ENCODE measurements at places on chromosomes 7 and 10.

GRCh38 chr7:21851559-21851967 lies 94.1 kb downstream of the CDCA7L start:
- DNase-seq: no peak

- no peak for DNase-seq
These were observed 46.6 kb upstream of the VIPR2 start for GRCh38 chr7:159191236-159191635.

DNA sequence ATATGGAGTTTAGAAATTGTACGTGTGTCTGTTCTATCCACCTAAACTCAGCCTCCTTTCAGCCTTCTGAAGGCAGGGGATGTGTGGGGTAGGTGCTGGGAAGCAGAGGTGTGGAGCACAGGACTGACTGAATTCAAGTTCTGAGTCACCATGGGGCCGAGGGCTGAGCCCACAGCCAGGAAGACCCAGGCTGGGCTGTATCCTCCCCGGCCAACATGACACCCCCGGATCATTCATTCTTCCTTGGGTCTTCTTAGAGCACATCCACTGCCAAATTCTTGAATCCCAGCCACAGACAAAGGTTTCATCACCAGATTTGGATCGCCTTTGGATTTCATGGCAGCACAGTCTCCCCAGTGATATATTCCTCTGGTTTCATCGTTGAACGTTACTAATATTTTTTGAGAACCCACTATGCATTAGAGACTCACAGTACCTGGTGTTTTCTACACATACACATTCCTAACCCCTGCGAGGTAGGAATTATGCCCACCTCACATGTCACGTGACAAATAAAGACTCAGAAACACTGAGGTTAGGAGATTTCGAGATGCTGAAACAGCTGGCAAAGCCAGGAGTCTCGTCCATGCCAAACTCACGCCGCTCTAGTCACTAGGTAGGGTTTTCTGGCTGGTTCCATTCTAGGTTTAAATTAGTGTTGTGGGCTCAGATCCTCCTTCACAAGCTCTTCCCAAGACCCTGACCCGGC lies 26.9 kb downstream of the CCDC3 start:
- DNase-seq: no peak

GRCh38 chr10:110093722-110094121 lies 85.9 kb downstream of the ADD3 start:
- DNase-seq: no peak

DNA sequence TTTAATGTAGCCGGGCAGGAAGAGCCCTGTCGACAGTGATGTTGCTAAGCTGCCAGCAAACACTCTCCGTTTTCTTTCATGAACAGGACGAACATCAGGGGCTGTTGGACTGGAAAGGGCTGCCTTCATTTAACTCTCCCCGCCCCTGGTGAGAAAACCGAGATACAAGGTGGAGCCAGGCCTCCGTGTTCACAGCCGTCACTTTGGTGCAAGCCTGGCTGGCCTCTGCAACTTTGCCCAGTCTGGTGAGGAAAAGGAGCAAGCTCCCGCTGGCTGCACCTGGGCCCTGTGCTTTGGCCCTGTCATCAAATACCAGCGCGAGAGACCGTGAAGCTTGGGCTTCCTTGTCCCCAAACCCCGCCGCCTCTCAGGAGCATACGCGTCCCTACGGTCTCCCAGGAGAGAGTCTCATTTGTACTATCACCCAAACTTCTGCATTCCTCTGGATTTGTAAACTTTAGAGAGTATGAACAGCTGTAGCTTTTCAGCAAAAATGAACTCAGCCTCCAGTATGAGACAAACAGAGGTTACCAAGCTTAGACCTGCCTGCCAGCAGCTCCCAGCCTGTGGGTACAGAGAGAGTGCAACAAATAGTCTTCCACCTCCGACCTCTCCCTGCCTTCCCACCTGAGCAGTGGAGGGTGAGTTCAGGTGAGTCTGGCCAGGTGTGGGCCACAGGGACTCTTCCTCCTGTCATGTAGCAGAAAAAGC lies 445.3 kb upstream of the MGMT start:
- DNase-seq: no peak

- no peak for DNase-seq
These were observed 10.8 kb downstream of the CCNY start for GRCh38 chr10:35347121-35347562.

- DNase-seq: peak; percentile 17
These were observed 21.9 kb upstream of the GATAD1 start for GRCh38 chr7:92425311-92425947.

GRCh38 chr7:111529507-111530355 lies 32.6 kb downstream of the IMMP2L start:
- DNase-seq: no peak

DNA sequence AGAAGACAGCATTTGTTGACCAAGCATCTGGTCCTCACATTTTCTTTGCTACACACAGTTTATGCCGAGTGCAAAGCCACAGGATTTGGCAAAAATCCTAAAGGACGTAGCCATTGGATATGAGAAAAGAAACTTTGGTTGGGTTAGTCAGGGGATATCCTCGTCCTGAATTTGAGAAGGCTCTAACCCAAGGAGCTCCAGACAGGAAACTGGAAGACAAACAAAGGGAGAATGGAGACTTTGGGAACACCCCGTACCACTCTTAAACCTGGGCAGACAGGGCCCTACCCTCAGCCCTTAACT lies 146.6 kb upstream of the FRMD4A start:
- no peak for DNase-seq

DNA sequence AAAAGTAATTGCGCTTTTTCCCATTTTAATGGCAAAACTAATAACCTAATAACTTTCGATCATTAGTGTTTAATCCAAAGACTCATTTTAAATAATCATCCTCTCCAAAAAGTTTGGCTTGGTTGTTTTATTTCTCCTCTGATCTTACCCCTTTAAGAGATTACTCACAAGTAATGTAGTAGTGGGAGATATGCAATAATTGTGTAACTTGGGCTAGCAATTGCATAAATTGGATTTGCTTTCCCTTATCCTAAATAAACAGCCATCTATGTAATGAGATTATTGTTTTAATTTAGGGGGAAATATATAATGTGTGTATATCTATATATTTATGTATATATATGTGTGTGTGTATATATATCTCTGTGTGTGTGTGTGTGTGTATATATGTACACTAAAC lies 82.5 kb downstream of the RNLS start:
- no peak for DNase-seq

- no peak for DNase-seq
These were observed 61.7 kb downstream of the FAM107B start for GRCh38 chr10:14712991-14713424.

- no peak for DNase-seq
These were observed 177.6 kb upstream of the CSTF2T start for GRCh38 chr10:51876979-51877378.

- no peak for DNase-seq
These were observed 16.2 kb upstream of the EPHB6 start for GRCh38 chr7:142838461-142839213.

GRCh38 chr7:39349452-39350123 lies 216.6 kb upstream of the YAE1 start:
- DNase-seq: no peak

DNA sequence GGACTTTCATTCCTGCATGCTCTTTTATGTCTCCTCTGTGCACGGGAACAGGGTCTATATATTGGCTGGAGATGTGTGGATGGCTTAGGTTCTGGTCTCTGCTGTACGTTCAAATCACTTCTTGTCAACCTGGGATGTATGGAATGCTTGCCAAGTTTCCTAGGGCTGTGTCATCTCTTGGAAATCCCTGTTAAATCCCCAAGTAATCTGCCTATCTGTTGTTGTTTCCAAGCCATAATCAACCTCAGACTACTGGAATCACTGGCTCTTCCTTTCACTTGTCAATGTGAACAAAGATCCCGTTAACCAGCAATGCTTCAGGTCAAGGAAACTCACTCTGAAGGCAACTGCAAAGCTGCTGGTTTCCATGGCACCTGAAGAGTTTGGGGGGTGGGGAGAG lies 93.3 kb upstream of the FAM171A1 start:
- no peak for DNase-seq

DNA sequence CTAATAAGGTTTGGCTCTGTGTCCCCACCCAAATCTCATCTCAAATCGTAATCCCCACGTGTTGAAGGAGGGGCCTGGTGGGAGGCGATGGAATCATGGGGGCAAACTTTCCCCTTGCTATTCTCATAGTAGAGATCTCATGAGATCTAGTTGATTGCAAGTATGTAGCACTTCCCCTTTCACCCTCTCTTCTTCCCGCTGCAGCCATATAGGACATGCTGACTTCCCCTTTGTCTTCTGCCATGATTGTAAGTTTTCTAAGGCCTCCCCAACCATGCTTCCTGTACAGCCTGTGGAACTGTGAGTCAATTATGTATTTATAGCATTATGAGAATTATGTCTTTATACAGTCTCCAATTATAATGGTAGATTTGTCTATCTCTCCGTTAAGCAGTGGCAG lies 594.5 kb downstream of the ACTR3B start:
- DNase-seq: peak; percentile 73

GRCh38 chr7:99975782-99976521 lies at the start of gene AZGP1:
TSS of gene AZGP1 (minus strand) at chr7:99976031. CDS start at chr7:99976020, 11 bp downstream.
- DNase-seq: no peak

DNA sequence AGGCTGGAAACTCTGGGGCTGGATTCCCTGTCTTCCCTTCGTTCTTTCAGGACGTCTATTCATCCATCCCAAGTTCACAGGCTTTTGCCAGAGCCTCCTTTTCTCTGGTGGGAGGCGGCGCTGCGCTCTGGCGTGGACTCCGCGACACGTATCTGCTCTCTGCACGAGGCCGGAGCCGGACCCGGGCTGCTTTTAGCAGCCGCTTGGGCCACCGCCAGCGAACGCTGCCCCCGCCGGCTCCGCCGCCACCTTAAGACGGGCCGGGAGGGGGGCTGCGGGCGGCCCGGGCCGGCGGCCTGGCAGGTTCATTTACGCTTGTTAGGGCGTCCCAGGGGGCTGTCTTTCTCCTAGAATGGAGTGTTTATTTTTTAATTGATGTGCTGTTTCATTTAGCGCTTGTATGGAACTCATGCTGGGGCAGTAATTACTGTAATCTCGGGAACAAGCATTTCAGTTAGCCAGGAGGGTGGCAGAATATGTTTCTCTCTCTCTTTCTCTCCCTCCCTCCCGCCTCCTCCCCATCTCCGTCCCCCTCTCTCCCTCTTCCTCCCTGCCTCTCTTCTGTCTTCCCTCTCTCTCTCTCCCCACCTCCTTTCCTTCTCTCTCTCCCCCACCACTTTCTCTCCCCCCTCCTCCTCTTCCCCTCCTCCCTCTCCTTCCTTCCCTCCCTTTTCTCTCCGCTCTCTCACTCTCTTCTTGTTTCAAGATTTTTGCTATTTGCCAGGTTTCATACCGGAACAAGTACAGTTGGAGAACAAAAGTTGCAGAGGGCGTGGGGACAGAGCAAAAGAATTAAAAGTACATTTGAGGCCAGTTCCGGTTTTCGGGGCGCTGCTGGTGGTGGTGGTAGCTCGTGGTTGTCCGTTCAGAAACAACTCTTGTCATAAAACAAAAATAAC lies 1.3 kb upstream of the FZD8 start:
- DNase-seq: no peak

DNA sequence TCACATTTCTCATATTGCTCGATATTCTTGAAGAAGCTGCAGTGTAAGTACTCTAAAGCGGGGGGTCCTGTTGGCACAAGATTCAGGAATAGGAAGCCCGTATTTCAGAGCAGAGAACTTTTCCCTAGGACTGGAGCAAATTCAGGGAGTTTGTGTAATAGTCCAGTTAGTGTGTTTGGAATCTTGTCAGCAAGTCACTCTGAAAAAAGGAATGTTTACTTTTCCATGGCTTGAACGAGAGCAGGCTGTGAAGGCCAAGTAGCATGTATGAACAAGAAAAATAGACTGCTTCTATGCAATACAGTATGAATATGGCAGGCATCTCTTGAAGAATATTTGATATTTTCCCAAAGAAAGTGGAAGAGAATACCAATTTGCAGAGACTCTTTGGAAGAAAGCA lies 39.8 kb downstream of the CDC123 start:
- no peak for DNase-seq

GRCh38 chr7:155285833-155286232 lies 11.8 kb upstream of the INSIG1 start:
- DNase-seq: no peak

- no peak for DNase-seq
These were observed 20.4 kb downstream of the SH2B2 start for GRCh38 chr7:102306916-102307677.

DNA sequence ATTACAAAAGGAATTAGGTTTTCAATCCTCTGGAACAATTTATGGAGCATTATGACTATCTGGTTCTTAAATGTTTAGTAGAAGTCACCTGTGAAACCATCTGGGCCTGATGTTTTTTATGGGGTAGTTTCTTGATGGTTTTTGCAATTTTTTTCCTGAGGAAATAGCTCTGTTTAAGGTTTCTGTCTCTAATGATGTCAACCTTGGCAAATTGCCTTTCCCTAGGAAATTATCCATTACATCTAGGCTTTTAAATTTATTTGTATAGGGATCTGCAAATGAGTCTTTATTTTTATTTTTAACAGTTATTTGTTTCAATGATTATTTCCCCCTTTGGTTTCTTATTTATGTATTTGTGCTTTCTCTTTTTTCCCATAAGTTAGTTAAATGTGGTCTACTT lies 222.8 kb downstream of the GALNT17 start:
- no peak for DNase-seq

- no peak for DNase-seq
These were observed 31.6 kb downstream of the GSDME start for GRCh38 chr7:24725554-24726241.

- no peak for DNase-seq
These were observed 186.8 kb downstream of the ETV1 start for GRCh38 chr7:13802651-13803050.

- DNase-seq: no peak
These were observed 76.0 kb upstream of the CTTNBP2 start for GRCh38 chr7:117949232-117949631.

GRCh38 chr10:51583976-51584375 lies 115.4 kb downstream of the CSTF2T start:
- DNase-seq: no peak

- DNase-seq: peak; percentile 34
These were observed 38.1 kb downstream of the CTTNBP2 start for GRCh38 chr7:117835016-117835664.

GRCh38 chr7:33885290-33886148 lies 19.8 kb upstream of the BMPER start:
- no peak for DNase-seq

DNA sequence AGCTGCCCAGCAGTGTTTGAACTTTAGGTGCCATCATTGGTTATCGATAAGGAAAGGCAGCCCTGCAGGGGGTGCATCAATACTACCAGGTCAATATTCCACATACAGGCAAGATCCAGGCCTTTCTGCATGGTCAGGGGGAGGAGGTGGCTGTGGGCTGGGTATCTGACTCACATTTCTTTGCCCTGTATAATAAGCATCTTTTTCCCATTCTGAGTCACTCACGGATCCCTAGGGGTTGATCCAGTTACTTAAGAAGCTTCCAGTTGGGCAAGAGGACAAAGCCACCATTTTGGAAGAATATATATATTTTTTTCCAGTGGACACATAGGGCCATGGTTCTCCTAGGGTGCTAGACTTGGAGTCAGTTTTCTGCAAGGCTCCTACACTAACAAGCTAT lies 114.2 kb upstream of the HABP2 start:
- DNase-seq: no peak

DNA sequence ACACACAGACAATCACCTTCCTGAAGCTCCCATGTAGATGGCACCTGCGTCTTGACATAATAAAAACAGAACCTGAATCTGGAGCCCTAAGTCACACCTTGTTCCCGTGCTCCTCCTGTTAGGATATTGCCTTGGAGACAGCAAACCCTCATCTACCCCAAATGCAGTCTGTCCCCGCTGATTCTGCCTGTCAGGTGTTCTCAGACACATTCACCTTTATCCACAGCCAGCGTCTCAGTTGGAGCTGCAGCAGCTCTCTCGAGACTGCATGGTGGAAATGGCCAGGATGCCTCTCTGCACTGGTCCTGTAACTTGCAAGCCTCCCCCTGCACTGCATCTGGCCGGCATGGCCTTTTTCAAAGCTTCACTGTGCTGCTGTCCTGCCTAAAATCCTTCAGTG lies 218.0 kb upstream of the ZNF32 start:
- no peak for DNase-seq

Data from GDM1 (cell line).